ENCODE measurements at places on chromosomes 3 and 15. TPM values are rescaled to one million over a fixed set of nuclear protein-coding genes. Genes with fewer than 3 reads are reported as not detected.
A peak's percentile ranks its signal among the peaks of the same experiment; 100 is the strongest.

DNA sequence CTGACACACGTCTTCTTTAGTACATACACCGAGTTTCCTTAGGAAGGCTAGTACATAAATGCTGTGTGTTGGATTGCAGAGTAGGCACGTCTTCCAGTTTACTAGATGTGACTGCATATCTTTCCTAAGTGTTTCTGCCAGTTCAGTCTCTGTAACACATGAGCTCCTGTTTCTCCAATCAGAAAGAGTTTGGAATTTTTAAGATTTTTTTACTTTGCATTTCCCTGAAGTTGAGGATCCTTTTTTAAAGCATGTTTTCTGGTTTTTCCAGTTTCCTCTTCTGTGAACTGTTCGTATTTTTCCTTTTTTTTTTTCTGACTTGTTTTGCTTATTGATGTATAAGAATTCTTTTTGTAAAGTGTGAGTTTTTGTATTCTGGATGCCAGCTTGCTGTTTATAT, 7.5 kb upstream of the POLR2M start:
- ATAC-seq: no peak

PIGB gene
- total RNA-seq: 32.9 TPM

GRCh38 chr15:65651831-65652749, 30.4 kb downstream of the SLC24A1 start:
- ATAC-seq: no peak

DNA sequence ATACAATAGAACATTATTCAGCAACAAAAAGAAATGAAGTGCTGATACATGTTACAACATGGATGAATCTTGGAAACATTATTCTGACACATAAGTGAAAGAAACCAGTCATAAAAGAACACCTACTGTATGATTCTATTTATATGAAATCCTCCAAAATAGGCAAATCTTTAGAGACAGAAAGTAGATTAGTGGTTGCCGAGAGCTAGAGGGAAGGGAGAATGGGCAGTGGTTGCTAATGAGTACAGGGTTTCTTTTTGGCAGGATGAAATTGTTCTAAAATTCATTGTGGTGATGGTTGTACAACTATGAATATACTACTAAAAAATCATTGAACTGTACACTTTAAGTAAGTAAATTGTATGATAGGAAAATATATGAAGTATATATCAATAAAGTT, 6.3 kb upstream of the LRRC58 start:
- no peak for ATAC-seq

- ATAC-seq: no peak
These were observed 340.9 kb upstream of the NR2E3 start for GRCh38 chr15:71469413-71469812.

NR2E3 gene
- not detected for total RNA-seq

CPA3 gene
- not detected for total RNA-seq

SUCNR1 gene
- total RNA-seq: not detected

DNA sequence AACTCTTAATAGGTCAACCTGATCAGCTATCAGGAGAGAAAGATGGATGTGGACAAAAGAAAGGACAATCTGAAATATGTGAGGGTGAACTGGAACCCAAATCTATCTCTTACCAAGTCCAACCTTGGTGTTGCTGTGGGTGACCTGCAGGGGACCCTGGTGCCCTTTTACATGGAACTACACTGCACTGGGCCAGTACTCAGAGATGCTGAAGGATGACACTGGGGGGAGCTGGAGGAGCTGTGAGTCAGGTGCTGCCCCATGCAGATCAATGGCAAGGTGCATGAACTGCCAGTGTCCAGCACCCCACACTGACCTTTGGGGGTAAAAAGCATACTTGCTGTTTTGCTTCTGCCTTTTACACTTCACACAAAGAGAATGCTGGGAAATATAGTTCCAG, 55.6 kb upstream of the TBC1D5 start:
- no peak for ATAC-seq

GRCh38 chr3:20080956-20081554, 40.8 kb downstream of the KAT2B start:
- ATAC-seq: peak; percentile 92

- no peak for ATAC-seq
These were observed 4.2 kb upstream of the NUP210 start for GRCh38 chr3:13424141-13424844.

GRCh38 chr3:69926385-69926784, 73.1 kb upstream of the SAMMSON start:
- ATAC-seq: no peak

CILP gene
- 0.09 TPM for total RNA-seq

- ATAC-seq: no peak
These were observed 251.5 kb downstream of the GABRG3 start for GRCh38 chr15:27222479-27222878.

DNA sequence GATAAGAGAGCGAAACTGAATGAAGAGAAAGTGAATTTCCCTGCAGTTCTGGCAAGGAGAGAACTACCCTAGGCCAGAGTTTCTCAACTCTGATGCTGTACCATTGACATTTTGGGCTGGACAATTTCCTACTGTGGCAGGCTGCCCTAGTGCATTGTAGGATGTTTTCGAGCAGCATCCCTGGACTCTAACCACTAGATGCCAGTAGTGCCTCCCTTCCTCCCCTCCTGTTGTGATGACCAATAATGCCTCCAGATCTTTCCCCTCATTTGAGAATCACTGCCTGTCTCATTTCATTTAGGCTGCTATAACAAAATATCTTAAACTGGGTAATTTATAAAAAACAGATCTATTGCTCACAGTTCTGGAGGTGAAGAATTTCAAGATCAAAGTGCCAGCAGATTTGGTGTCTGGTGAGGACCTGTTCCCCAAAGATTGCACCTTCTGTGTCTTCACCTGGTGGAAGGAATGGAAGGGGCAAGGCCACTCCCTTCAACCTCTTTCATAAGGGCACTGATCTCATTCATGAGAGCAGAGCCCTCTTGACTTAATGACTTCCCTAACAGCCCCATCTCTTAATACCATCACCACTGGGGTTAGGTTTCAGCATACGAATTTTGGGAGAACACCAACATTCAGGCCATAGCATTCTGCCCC, 188.9 kb upstream of the MEIS2 start:
- no peak for ATAC-seq

TRIM42 gene
- total RNA-seq: not detected

DNA sequence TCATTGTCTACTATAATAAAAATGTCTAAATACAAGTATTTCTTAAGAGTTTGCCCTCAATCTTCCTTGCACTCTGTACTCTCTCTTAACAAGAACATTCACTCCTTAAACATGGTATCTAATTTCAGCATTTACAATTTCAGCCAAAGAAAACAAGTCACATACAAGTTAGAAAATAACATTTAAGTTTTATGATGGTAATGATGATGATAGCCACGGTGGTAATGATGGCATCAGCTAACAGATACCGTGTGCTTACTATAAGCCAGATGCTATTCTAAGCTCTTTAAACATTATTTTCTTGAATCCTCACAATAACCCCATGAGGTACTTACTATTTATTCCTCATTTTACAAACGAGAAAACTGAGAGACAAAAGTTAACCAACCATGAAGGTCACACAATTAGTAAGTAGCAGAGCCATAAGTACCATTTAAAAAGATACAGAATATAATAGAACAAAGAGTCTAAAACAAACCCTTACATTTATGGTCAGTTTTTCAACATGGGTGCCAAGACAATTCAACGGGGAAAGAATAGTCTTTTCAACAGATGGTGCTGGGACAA, 7.4 kb downstream of the SPICE1 start:
- no peak for ATAC-seq

GRCh38 chr3:122621112-122621511, 43.7 kb downstream of the PARP15 start:
- ATAC-seq: no peak

PIGZ gene
- total RNA-seq: 0.82 TPM

CCDC39 gene
- total RNA-seq: not detected

- ATAC-seq: no peak
These were observed 10.6 kb upstream of the BTBD1 start for GRCh38 chr15:83077491-83078230.

- ATAC-seq: no peak
These were observed 260.6 kb upstream of the NECTIN3 start for GRCh38 chr3:110811050-110811449.

SNTN gene
- total RNA-seq: not detected

GRCh38 chr15:59596640-59597039, 14.9 kb upstream of the GCNT3 start:
- no peak for ATAC-seq

GRCh38 chr3:179860275-179861107, 176.2 kb downstream of the PEX5L start:
- ATAC-seq: peak; percentile 77

ADAMTS9 gene
- total RNA-seq: not detected

SI gene
- total RNA-seq: not detected

DNA sequence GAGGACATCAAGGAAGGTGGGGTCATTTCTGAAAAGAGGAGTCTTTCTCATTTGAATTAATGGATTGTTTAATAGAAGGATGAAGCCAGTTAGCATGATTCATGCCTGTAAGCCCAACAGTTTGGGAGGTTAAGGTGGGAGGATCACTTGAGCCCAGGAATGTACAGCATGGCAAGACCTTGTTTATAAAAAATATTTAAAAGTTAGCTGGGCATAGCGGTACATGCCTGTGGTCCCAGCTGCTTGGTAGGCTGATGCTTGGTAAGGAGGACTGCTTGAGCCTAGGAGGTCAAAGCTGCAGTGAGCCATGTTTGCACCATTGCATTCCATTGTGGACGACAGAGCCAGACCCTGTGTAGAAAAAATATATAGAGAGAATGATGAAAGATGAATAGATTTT, 165.5 kb downstream of the ALCAM start:
- no peak for ATAC-seq

Measured in activated T-helper 17 cell treated with anti-CD3 and anti-CD28 coated beads, Interleukin-2, amount 50 U/mL, for 72 hours (primary cell).